Activated T-cell treated with anti-CD3 and anti-CD28 coated beads, Interleukin-2, amount 50 U/mL, for 24 hours (primary cell): ENCODE measurements at places on chromosomes 3 and 15.
A peak's percentile ranks its signal among the peaks of the same experiment; 100 is the strongest.

- no peak for DNase-seq
These were observed 41.4 kb downstream of the NFKBIZ start for GRCh38 chr3:101890716-101891115.

DNA sequence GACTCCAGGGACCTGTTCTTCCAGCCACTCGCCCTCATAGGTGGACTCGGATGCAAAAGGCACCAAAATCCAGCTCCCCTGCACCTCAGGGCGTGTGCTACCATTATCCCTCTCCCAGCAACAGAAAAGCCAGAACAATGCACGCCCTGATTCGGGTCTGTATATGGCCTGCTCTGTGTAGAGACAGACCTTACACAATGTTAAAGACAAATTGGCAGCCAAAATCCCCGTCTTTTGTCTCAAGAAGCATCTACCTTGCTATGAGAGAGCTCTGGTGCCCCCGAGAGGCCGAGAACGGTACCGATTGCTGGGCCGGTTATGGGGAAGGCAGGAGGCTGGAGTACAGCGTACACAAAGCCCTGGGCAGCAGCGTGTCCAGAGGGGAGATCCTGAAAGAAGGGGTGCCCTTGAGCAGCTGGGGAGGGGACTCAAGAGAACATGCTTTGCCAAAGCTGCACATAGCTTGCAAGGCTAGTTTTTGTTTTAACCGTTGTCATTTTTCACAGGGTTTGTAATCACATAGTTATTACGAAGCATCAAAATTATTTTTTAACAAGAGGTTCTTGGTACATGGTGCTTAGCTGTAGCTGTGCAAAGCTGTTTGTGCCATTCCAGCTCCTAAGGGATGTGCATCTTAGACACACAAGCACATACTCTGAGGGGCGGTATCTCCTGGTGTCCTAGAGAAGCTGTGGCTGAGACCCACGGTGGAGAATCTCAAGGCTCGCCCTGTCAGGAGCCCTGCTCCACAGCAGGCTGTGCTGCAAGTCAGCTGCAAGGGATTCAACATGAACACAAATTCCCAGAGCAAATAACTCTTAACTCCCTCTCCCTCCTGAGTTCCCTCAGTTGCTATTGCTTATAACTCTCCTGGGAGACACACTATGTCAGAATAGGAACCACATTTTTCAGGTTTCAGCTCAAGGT is 461.5 kb upstream of the PPP2R3A start:
- DNase-seq, result no peak

DNA sequence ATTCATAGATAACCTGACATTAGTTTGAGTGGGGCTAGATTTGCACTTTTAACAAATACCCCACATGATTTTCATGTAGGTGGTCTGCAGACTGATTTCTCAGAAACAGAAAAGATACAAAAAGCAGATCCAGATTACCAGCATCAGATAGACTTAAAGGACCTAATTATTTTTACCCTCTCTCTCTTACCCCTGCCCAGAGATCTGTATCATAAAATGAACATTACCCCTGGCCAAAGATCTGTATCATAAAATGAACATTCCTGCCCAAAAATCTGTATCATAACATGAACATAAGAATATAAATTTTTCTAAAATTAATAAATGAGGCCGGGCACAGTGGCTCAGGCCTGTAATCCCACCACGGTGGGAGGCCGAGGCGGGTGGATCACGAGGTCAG is 14.6 kb upstream of the TRPC1 start:
- no peak for DNase-seq

DNA sequence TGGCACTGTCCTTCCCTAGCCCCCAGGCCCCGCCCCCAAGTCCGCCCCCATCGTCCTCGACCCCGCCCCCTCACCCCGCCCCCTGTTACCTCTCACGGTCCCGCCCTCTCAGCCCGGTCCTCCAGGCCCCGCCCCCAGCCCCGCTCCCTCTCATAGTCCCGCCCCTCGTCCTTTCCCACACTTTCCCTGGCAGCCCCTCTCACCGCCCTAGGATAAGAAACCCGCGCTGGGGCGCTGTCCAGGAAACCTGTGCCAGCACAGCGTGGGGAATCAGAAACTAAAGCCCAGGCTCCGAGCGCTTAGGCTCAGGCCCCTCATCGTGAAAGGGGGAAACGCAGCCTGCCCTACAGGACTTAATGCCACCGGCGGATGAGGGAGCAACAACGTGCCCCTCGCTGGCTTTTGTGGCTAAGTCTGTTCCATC is 20.9 kb downstream of the TRPM1 start:
- DNase-seq, result peak; percentile 40

DNA sequence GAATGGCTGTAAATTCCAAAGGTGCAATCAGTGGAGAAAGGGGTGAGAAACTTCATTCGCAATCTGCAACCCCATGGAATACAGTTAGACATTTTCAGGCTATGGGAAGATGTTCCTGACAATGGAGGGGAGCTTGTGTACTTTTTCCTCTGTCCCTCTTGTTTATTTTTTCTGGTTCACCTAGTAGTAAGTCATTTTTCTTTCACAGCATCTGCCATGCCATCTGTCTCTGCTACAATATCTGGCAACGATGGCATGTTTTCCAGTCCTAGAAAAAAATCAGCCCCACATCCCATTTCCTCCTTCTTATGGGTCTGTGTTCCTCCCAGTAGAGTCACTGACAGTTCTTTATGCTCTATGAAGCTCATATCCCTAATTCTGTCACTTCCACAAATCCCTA is 76.0 kb downstream of the SSR3 start:
- DNase-seq, result no peak

GRCh38 chr3:38805765-38806386 is 10.1 kb downstream of the SCN10A start:
- DNase-seq, result no peak

DNA sequence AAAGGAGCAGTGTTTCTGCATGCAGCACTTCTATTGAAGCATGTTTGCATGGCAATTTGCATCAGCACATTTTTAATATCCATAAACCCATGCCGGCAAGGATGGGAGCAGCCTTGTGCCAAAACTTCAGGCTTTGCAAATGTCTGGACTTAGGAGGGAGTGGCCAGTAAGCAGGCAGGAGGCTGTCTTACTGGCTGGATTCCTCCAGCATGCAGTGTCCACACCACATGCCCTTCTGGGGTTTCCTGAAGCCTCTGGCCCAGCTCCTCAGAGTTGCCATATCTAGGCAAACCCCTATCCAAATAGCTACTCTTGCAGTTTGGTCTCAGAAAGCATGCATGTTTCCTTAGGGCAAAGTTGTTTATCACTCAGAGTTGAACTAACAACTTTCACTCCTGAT is 139.1 kb upstream of the MRPS22 start:
- no peak for DNase-seq

DNA sequence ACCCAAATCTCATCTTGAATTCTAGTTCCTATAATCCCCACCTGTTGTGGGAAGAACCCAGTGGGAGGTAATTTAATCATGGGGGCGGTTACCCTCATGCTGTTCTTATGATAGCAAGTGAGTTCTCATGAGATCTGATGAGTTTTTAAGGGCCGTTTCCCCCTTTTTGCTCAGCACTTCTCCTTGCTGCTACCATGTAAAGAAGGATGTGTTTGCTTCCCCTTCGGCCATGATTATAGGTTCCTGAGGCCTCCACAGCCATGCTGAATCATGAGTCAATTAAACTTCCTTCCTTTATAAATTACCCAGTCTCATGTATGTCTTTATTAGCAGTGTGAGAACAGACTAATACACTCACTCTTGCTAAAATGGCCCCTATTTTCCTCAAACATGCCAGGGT is 374.7 kb downstream of the TUSC7 start:
- no peak for DNase-seq

DNA sequence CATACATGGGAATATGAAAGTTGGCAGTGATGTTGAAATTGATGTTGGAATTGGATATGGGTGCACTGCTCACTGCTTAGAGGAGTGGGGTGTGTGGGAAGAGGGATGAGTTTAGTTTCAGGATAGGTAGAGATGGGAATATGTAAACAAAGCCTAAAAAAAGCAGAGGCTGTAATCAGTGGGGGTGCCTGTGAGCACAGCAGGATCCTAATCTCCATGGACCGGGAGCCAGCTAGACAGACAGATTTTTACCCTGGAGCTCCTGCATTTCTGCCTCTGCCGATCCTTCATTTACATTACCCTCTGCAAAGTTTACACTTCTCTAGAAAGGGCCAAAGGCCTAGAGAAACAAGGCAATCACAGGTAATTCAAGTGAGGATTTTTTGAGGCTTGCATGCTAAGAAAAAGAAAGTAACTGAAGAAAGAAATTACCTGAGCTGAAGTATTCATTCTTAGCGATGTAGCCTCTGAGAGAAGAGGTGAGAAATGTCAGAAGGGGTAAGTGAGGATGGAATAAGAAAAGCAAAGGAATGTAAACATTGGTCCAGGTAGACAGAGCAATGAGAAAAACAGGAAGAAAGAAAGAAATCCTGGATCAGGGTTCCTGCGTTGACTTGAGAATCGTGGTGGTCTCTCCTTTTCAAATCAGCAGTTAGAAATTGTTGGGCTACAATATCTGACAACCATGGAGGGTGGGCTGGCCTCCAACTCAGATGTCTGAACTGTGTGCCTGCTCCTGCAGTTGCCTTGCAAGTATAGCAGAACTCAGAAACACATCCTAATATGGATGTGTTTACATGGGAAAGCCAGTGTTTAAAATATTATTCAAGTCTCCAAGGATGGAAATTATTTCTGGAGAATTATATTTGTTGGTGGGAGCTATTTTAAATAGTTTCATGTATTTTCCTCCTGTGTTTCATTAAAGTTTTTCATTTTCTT is 79.8 kb downstream of the CRTC3 start:
- no peak for DNase-seq

DNA sequence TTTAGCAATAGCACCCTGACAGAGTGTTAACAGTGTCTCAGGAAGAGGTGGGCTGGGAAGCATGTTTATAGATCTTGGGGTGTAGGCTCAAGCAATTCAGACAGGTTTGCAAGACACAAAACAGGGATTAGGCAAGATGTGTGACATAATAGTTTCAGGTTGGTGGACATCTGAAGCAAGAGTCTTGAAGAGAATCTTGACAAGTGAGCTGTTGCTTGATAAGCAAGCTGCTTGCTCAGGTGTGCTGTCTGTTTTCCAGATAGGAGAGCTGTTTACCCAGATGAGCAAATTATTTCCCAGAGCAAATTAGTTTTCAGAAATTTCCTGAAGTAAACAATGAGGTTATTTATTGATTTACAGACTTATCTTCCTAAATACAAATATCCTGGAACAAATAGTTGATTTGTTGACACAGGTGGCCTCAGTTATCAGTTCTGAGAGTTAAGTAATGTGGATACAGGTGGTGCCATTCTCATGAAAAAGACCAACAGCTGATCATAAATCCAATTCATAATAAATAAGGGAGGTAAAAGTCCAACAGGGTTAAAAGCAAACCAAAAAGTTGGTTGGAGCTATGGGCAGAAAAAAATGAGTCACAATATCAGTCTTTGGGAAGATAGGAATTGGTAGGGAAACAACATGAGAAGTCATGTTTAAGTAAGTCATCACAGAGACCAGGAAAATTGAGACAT is 437.3 kb downstream of the TBL1XR1 start:
- no peak for DNase-seq

DNA sequence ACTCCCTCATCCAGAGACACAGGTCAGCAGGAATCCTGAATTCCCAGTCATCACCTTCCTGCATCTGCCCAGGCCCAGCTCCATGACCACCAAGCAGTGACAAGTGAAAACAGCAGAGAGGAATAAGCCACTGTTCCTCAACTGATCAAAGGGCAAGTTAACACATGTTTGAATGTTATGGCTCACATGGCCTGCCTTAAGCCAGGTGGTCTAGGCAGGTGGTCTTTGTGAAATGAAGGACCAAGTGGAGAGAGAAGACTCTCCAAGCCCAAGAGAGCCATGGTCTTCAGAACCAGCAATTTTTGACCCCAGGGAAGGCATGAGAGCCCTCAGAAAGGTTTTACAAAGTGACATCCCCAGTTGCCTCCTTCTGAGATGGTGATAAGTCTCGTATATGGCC is 161.8 kb downstream of the EPHB1 start:
- no peak for DNase-seq

DNA sequence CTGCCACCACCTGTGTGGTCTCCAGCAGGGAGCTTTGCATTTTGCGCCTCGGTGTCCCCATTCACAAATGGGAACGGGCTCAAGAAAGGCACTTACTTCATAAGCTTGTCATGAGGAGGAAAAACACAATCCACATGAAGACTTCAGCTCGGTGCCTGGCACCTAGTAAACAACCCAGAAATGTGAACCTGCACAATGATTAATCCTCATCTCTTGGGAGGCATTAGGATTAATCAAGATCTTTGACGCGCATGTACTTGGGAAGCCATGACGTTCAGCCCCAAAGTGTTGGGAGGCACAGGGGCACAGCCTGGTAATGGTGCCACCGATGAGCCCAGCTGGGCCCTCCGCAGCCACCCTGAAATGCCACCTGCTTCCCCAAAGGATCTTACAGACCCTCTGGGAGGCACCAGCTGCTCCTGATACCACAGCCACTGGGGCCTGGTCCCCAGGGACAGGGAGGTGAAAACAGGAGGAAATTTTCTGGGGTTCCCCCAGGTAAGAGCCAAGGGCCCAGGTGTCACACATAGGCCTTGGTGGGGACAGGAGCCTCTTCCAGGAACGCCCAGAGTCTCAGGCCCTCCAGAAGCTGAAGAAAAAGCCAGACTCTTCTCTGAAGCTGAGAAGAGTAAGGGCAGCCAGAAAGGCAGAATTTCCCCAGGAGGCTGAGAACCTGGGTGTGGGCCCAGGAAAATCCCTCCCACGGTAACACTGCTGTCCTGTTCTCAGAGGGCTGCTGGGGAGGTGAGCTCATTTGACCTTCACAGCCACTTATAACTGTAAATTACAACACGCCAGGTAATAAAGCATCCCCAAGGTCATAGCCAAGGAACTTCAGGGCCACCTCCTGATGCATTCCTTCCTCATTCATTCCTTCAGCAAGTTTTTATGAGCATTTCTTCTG is 507.5 kb downstream of the SHQ1 start:
- peak; percentile 32 for DNase-seq
